ENCODE measurements at places on chromosomes 4 and X.
A peak's percentile ranks its signal among the peaks of the same experiment; 100 is the strongest.

DNA sequence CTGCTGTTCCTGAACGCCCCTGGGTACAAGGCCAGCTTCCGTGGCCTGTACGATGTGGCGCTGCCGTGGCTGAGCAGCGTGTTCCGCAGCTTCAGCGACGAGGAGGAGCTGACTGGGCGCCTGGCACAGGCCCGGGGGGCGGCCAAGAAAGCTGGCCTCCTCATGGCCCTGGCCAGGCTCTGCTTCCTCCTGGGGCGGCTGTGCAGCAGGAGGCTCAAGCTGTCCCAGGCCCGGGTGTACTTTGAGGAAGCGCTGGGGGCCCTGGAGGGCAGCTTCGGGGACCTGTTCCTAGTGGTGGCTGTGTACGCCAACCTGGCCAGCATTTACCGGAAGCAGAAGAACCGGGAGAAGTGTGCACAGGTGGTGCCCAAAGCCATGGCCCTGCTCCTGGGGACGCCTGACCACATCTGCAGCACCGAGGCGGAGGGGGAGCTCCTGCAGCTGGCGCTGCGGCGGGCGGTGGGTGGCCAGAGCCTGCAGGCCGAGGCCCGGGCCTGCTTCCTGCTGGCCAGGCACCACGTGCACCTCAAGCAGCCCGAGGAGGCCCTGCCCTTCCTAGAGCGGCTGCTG lies 28.2 kb downstream of the SH3TC1 start:
- DNase-seq = no peak

DNA sequence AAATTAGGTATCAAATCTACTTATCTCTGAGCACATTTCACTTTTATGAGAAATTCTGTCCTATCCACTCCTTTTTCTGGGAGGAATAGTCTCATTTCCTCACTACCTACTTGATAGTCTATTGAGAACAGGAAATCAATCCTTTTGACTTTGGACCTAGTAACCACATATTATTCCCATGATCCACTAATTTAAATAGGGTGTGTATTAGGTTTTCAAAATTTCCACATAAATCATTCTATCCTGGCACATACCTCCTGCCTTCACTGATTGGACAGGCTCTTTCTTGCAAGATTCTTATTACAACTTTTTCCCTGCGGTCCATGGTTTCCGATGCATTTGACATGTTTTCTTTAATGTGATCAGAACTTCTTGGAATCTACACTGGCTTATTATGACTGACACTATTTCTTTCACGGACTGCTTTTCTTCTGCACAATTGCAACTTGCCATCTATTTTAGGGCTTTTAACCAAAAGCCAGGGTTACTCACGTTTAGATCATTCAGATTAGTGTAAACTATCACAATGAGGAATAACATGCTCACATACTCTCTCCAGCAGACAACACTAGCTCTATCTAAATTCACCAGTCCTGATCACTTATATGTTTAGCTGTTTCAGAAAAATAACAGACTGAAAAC lies 419.9 kb upstream of the SLIT2 start:
- DNase-seq = no peak

DNA sequence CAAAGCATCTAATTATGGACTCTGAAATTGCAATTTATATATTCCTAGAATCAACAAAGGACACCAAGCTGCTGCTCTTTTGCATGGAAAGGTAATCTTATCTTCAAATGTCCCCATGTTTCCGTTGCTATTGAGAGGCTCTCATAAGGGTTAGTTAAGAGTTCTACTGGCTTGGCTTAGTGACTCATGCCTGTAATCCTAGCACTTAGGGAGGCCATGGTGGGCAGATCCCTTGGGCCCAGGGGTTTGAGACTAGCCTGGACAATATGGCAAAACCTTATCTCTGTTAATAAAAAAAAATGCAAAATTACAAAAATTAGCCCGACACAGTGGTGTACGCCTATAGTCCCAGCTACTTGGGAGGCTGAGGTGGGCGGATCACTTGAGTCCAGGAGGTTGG lies 93.4 kb upstream of the RAPGEF2 start:
- DNase-seq = no peak

DNA sequence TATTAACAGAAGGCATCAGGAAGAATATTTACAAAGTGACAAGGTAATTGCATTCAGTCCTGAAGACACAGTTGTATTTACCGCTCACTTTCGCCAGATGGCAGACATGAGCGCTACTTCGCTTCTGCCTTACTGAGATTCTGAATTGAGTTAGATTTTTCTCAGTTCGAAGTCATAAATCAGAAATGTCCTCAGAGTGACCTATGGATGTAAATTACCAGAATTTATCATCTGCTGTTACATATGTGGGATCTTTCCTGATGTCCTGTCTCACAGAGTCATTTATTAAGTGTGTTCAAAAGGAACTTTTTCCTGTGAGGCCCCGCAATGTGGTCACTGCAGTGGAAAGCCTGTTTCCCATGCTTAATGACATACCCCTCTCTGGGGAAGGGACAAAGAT lies 97.3 kb upstream of the DCLK2 start:
- DNase-seq = peak; percentile 1

DNA sequence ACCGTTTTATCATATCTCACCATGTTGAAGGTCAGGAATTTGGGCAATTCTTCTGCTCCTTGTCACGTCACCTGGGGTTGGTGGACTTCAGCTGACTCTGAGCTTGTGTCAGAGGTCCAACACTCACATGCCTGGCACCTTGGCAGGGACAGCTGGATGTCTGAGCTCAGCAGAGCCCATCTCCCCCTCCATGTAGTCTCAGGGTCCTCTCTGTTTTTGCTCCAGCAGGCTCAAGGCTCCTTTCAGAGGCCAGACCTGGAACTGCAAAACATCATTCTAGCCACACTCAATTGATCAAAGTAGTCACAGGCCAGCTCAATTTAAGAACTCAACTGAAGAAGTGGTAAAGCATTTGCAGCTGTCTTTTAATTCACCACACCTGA lies 45.4 kb downstream of the EDNRA start:
- no peak for DNase-seq

Measured in activated gamma-delta T cell treated with anti-CD3 and anti-CD28 coated beads, Interleukin-2, amount 50 U/mL, for 16 hours (primary cell).